ENCODE measurements at places on chromosomes 7 and 10.

GRCh38 chr7:148701414-148701813 is 2.7 kb downstream of the CUL1 start:
- no peak for DNase-seq
- peaks cover 17% of the 10 kb centered on the region for H3K36me3 ChIP-seq
- H3K4me3 ChIP-seq, result peak overlapping the region; percentile 88
- H3K27me3 ChIP-seq, result no peaks in the 10 kb centered on the region

GRCh38 chr10:104049504-104050250 is 36.0 kb downstream of the COL17A1 start:
- H3K27me3 ChIP-seq, result peaks cover 8% of the 10 kb centered on the region
- DNase-seq, result no peak
- H3K27ac ChIP-seq, result no peak overlapping the region
- no peaks in the 10 kb centered on the region for H3K36me3 ChIP-seq
- H3K4me1 ChIP-seq, result no peaks in the 10 kb centered on the region

GRCh38 chr10:111175787-111176186 is 99.0 kb downstream of the ADRA2A start:
- H3K4me3 ChIP-seq, result no peak overlapping the region
- no peaks in the 10 kb centered on the region for H3K36me3 ChIP-seq
- peaks cover 67% of the 10 kb centered on the region for H3K27me3 ChIP-seq

GRCh38 chr10:27153845-27154193 is 365 bp downstream of the YME1L1 start:
- H3K4me3 ChIP-seq, result peak overlapping the region; percentile 100
- no peak for DNase-seq
- H3K27ac ChIP-seq, result peak overlapping the region; percentile 100
- no peaks in the 10 kb centered on the region for H3K27me3 ChIP-seq
- H3K4me1 ChIP-seq, result peaks cover 44% of the 10 kb centered on the region

- H3K36me3 ChIP-seq, result no peaks in the 10 kb centered on the region
- H3K4me1 ChIP-seq, result no peaks in the 10 kb centered on the region
- H3K27ac ChIP-seq, result no peak overlapping the region
- no peaks in the 10 kb centered on the region for H3K27me3 ChIP-seq
- no peak overlapping the region for H3K4me3 ChIP-seq
- DNase-seq, result no peak
Measured at GRCh38 chr7:147578196-147578595, 1012.4 kb upstream of the C7orf33 start.

- no peak overlapping the region for H3K4me3 ChIP-seq
- no peak for DNase-seq
- no peaks in the 10 kb centered on the region for H3K27me3 ChIP-seq
- H3K36me3 ChIP-seq, result no peaks in the 10 kb centered on the region
Measured at GRCh38 chr7:17526621-17527020, 228.2 kb downstream of the AHR start.

DNA sequence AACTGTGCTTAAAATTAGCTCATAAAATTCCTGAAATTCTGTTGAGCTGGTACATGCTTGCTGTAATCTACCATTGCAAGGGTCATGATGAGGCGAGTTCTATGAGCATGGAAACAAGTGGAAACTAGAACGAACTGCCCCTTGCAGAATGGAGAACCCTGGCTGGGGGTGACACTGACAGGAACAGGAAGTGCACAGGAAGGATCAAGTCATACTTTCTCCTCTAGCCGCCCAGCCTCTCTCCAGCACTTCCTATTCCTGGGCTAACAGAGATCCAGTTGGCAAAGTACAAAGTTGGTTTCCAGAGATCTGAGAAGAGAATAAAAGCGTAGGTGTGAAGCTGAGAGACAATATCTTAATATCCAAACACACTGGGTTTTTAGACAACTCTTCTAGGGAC is 414.2 kb upstream of the PODXL start:
- H3K4me1 ChIP-seq, result no peaks in the 10 kb centered on the region
- H3K27ac ChIP-seq, result no peak overlapping the region
- no peak overlapping the region for H3K4me3 ChIP-seq
- H3K36me3 ChIP-seq, result no peaks in the 10 kb centered on the region
- no peak for DNase-seq

DNA sequence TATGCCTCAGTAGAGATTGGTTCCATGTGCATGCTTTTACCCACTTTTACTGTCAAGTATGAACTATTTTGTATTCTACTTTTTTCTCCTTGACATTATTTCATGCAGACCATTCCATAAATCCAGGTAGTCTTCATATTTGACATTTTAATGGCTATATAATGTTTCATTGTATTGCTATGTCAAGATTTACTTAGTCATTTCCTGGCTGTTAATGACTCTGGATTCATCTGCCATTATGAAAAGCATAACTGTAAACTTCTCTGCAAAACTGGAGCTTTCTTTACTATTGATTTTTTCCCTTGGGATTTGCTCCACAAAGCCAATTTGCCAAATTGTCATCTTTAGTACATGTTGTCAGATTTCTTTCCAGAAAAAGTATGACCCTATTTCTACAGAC is 6.8 kb upstream of the MSRB2 start:
- H3K27me3 ChIP-seq, result peaks cover 16% of the 10 kb centered on the region
- no peak for DNase-seq
- H3K4me3 ChIP-seq, result no peak overlapping the region
- no peaks in the 10 kb centered on the region for H3K4me1 ChIP-seq

DNA sequence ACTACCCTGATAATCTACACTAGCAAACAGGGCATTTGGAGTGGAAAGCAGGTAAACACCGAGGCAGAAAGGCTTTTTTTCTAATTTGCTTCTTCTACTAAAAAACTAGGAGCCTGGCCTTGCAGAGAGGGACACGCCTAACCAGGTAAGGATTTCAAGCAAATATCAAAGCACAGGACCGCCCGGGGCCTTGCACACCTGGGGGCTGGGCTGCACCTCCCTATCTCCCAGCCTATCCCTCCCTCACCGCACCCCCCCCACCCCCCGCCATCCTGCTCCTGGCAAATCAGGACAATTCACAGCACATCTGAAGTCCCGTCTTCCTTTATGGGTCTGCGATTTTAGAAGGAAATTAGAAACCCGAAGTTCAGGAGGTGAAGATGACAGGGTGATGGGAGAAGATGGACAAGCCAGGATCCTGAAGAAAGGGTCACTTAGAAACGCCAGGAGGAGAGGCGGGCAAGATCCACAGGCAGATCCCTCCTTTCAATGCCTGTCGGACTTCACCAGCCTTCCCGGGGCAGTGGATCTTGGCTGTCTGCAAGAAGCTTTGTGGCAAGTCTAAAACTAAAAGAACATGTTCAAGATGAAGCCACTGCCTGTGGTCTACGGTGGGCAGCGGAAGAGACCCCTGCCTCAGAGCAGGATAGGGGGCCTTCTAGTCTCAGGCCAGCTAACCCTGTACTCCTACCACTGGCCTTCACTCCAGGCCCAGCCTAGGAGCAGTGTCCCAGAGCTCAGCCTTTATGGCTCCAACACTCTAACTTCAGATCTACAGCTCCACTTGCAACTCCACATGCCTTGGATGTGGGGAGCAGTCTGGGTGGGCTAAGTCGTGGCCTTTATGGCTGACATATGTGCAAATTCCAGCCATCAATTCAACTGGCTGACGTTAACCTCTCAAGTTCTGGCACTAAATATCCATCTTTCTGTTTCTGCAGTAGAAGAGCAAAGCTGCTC is 43.9 kb downstream of the TNS3 start:
- DNase-seq, result no peak
- H3K36me3 ChIP-seq, result no peaks in the 10 kb centered on the region
- H3K27ac ChIP-seq, result no peak overlapping the region

DNA sequence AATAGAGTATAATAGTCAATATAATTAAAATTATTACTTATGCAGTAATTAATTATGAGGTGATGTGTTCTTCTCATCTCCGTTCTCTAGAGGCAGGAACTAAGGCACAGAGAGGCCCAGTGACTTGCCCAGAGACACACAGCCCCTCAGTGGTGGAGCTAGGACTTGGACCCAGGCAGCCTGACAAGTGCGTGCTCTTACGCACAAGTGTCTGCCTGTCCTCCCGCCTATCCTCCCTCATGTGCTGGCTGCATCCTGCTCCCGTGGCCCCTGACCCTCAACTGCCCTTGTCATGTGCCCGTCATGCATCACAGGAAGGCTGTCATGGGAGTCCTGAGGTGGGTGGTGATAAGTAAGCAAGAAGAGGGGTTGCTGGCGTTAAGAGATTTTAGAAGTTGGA is 14.3 kb downstream of the IL2RA start:
- peaks cover 58% of the 10 kb centered on the region for H3K4me1 ChIP-seq
- no peaks in the 10 kb centered on the region for H3K27me3 ChIP-seq
- no peak for DNase-seq
- H3K4me3 ChIP-seq, result no peak overlapping the region

- peak overlapping the region; percentile 97 for H3K4me3 ChIP-seq
- H3K4me1 ChIP-seq, result peaks cover 35% of the 10 kb centered on the region
- no peak for DNase-seq
- H3K27me3 ChIP-seq, result no peaks in the 10 kb centered on the region
Measured at GRCh38 chr7:26292768-26293560, 1.3 kb downstream of the SNX10 start.

GRCh38 chr7:114660126-114660486 is 245.5 kb downstream of the FOXP2 start:
- no peak overlapping the region for H3K27ac ChIP-seq
- no peaks in the 10 kb centered on the region for H3K36me3 ChIP-seq
- no peak for DNase-seq
- H3K4me3 ChIP-seq, result no peak overlapping the region
- peaks cover 9% of the 10 kb centered on the region for H3K27me3 ChIP-seq

DNA sequence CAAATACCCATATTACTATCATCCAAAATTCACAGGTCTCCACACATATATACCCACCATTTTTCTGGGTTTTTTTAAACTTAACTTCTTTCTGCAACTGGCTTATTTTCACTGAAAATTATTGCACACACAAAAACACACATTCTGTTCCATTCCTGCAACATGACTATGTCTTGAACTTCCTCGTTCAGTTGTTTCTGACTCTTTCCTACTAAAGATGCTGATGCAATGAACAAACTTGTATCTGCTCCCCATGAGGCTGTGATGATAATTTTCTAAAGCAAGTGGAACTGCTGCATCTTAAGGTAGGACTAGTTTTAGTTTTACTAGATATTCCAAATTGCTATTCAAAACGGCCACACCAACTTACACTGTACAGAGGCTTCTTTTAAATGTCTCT is 77.7 kb downstream of the OSBPL3 start:
- no peaks in the 10 kb centered on the region for H3K27me3 ChIP-seq
- H3K36me3 ChIP-seq, result no peaks in the 10 kb centered on the region
- DNase-seq, result no peak

DNA sequence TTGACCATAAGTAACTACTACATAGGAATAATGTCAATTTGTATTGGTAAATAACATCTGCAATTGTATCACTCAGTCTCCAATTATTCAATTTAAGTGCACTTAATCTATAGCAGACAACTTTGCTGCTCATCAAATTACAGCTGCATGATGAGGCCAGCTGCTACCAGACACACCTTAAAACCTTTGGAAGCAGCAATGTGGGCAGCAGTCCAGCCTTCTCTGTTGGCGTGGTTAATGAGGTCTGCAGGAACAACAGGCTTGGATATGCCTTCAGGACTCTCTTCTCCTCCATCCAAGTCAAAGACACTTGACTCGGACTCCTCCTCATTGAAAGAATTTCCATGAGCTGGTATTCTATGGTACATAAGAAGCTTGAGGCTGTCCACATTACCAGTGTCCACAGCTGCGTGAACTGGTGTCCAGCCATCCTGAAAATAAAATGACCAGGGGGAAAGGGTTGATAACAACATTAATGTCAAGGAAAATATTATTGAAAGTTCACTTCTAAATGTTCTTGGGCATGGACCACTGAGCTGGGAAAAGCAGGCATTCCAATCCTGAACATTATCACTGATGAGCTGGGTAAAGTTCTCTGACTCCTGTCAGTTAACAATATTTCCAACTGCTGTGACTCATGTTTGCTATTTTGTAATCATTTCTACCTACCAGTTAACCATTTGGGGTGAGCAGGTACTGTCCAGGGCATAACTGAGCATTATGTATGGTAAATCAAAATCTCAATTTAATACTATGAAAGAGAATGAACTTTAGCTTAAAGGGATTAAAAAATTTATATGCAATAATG is 95.7 kb downstream of the CTTNBP2 start:
- H3K4me3 ChIP-seq, result no peak overlapping the region
- DNase-seq, result no peak
- no peaks in the 10 kb centered on the region for H3K4me1 ChIP-seq
- no peak overlapping the region for H3K27ac ChIP-seq
- no peaks in the 10 kb centered on the region for H3K27me3 ChIP-seq
- no peaks in the 10 kb centered on the region for H3K36me3 ChIP-seq

DNA sequence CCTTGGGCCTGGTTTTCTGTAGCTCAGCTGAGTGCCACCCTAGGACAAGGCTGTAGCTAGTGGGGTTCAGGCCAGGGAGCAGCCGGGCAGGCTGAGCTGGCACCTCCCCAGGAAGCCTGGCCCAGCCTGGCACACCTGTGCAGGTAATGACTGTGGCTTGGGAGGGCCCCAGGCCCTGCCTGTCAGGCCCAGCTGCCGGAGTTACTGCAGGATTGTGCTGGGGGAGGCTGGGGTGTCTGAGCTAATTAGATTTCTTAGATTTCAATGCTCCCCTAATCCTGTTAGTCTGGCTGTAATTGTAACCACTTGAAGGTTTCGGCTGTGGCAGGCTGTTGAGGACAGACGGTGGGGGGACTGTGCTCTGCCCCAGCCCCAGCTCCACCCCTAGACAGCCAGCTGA is 6.0 kb downstream of the ZMIZ1 start:
- no peak overlapping the region for H3K4me3 ChIP-seq
- no peaks in the 10 kb centered on the region for H3K27me3 ChIP-seq
- H3K27ac ChIP-seq, result no peak overlapping the region
- H3K4me1 ChIP-seq, result peaks cover 11% of the 10 kb centered on the region
- no peak for DNase-seq
- peaks cover 9% of the 10 kb centered on the region for H3K36me3 ChIP-seq

GRCh38 chr7:50317221-50317678 is 12.7 kb downstream of the IKZF1 start:
- H3K4me1 ChIP-seq, result peaks cover 95% of the 10 kb centered on the region
- peak overlapping the region; percentile 95 for H3K27ac ChIP-seq
- no peak for DNase-seq
- peak overlapping the region; percentile 96 for H3K4me3 ChIP-seq
- H3K27me3 ChIP-seq, result no peaks in the 10 kb centered on the region

- DNase-seq, result no peak
- no peak overlapping the region for H3K27ac ChIP-seq
- H3K4me3 ChIP-seq, result no peak overlapping the region
Measured at GRCh38 chr10:119125942-119126341, 22.0 kb downstream of the DENND10 start.

DNA sequence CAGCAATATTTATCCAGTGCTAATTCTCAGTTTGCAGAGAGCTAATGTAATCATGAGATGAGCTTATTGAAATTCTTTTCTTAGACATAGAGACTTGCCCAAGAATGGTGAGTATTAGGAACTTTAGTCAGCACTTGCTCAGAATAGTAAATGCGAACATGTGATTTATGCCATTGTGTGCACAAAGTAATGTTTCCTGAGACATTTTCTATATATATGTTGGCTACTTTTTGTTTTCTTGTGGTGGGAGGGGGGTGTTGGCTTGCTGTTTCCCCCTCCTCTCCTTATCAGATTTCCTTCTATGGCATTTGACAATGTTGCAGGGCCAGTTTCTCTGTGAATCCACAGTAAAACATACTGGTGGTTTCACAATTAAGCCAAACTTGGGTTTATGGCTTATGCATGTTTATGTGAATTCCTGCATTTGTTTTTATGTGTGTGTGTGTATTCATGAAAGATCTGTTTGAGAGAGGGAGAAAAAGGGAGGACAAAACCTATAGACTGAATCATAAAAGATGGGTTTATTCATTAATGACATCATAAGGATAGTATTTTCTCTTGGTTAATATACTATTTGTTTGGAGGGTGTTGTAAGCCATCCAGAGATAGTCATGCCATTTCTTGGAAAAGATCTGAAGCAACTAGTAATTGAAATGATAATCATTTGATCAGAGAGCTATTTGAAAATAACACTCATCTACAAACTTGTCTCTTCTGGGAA is 36.3 kb downstream of the ARID5B start:
- H3K4me3 ChIP-seq, result peak overlapping the region; percentile 15
- peak overlapping the region; percentile 62 for H3K27ac ChIP-seq
- peaks cover 70% of the 10 kb centered on the region for H3K4me1 ChIP-seq
- no peaks in the 10 kb centered on the region for H3K27me3 ChIP-seq
- no peak for DNase-seq
